ENCODE measurements at places on chromosomes 5 and 9.
A peak's percentile ranks its signal among the peaks of the same experiment; 100 is the strongest.

DNA sequence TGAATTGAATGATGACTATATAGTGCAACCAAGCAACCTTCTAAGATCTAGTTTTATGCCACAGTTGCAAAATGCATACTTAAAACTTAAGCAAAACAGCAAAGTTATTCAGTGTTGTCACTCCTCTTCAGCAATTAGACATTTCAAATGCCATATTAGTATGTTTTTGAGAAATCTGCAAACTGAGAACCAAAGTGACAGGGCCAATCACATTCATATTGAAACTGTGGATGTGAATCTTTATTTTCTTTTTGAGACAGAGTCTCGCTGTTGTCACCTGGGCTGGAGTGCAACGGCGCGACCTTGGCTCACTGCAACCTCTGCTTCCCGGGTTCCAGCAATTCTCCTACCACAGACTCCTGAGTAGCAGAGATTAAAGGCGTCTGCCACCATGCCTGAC, 249.2 kb upstream of the EFNA5 start:
- no peak for DNase-seq

DNA sequence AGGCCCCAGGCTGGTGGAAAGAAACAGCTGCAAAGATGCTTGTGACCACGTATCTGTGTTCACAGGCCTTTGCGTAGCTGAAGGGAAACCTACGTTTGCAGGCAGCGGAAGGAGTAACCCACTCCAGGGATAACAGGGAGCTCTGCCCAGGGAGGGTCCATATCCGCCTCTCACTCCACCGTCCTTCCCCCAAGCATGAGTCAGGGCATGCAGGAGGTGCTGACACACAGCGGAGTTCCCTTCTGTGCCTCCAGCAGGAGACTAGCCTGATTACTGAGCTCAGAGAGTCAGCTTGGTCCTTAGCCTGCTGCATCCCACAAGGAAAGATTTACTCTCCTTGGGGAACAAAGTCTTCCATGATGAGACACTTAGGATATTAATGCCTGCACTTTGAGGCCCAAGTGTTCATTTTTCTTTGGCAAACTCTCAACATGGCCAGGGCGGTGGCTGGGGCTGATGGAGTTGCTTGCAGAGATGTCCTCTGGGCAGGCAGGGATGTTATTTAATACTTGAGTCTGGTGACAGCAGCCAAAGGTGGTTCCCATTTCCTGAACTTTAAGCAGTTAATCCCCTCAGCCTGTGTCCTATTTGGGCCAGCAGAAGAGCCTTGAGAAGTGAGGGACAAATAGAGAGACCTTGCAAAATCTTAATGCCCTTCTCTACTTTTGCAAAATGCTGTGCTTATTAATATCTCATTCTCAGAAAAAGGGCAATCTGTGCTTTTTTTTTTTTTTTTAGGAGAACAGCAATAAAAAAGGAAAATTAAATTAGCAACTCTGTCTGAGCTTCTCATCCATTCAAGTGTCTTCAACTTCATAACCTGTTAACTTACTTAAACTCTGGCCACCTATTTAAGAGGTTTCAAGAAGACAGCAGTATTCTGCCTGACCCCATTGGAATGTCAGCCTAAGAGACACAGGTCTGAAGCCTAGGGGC, 222.1 kb downstream of the HSPA4 start:
- DNase-seq: no peak

DNA sequence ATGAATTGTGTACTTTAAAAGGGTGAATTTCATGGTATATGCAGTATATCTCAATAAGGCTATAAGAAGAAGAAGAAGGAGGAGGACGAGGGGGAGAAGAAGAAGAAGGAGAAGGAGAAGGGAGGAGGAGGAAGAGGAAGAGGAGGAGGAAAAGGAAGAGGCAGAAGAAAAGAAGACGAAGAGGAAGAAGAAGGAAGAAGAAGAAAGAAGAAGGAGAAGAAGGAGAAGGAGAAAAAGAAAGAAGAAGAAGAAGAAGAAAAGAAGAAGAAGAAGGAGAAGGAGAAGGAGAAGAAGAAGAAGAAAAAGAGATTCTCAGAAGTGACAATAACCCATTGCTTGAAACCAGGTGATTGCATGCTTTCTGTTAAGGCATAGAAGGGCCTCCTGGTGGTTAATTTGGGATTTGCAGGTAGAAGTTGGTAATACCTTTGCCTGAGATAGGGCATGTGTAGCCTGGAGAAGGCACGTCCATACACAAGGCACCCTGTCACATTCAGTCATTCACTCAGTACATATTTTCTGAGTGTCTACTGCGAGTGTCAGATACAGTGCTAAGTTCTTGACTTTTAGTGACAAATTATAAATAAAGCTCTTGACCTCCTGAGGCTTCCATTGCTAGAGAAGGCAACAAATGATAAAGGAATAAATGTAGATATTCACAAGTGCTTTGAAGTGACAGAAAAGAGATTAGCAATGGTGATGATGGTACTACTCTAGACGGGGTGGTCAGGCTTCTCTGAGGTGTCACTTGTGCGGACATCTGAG, 231.3 kb downstream of the NPR3 start:
- peak; percentile 37 for DNase-seq

DNA sequence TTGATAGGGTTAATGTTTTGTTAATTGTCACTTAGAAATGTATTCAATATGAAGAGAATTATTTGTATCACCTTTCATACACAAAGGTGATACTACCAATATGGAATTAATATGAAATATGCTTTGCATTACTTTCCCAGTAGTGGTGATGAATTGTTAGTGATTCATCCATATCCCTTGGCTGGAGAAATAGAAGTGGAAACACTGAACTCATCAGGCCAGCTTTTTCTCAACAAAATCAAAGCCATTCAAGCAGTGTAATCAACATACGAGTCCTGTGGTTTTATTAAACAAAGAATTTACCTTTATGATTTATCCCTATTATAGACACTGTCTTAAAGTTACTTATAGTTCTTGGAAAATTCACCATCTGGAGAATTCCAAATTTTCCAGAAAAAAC, 264.0 kb upstream of the MEF2C start:
- DNase-seq: no peak

- no peak for DNase-seq
These were observed 56.0 kb upstream of the OR13F1 start for GRCh38 chr9:104448036-104448435.

GRCh38 chr9:90433398-90433941, 209.2 kb downstream of the DIRAS2 start:
- no peak for DNase-seq

GRCh38 chr9:111180811-111181210, 142.5 kb upstream of the LPAR1 start:
- no peak for DNase-seq

DNA sequence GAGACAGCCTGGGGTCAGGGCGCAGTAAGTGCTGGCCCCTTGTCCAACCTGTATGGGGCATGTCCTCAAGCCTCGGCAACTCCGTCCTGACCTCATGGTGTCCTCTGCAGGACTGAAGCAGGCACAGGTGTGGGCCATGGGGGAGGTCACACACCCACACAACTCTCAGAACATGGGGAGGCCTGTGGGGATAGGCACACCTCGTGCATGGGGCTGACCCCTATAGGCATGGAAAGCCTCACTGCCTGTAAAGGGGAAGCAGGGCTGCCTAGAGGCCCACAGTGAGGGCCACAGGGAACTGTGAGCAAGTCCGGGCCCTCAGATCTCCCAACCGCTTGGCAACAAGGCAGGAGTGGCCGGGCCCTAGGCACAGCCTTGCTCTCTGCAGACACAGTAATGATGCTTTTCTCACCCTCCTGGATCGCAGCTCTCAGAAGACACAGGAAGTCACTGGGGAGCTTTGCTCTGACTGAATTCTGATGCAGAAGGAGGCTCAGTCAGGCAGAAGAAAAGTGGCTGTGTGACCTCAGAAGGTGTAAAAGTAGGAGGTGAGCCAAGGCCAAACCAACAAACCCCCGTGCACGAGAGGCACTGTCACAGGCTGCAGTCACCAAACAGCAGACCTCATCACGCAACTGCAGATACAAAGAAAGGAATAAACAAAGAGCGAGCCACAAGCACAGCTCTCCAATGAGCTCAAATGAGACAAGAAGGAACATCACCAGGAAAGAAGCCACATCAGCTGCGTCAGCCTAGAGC, 5.4 kb downstream of the IPPK start:
- no peak for DNase-seq

GRCh38 chr5:10303699-10304170, 4.0 kb downstream of the CMBL start:
- no peak for DNase-seq

- DNase-seq: no peak
These were observed 10.8 kb upstream of the NIPAL4 start for GRCh38 chr5:157449011-157449723.

DNA sequence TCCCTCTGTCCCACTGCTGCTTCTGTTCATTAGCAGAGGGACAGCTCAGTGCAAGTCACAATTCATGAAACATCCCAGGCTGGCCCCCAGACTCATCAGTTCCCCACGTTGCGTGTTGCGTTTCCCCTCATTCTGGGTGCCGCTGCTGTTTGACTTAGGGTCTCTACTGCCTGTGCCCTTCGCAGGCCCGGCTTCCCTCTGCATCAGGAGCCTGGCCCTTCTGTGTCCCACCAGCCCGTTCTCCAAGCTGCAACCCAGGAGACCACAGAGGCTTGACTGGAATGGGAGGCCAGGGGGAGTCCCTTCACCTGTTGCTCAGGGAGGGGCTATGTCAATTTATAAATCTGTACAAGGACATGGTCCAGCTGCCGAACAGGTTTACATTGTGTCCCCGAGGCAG, 53.9 kb upstream of the SUSD3 start:
- DNase-seq: no peak

DNA sequence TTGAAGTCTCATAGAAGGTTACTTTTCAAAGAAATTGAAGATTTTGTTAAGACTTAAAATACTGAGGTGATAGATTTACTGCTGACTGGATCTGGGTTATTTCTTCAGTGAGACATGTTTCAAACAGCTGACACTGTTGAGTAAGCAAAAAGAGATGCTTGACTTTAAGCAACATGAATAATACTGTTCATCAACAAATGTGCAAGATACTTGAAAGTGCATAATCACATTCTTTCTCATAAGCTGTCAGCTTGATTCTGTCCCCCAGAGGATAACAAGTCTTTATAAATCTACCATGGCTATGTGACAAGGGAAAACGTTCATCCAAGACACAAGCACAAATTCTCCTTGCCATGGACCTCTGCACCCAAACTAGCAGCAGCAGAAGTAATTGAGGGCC, 260.1 kb upstream of the CDH18 start:
- DNase-seq: no peak

- no peak for DNase-seq
These were observed 788 bp downstream of the ZNF346 start for GRCh38 chr5:177023303-177023664.

- DNase-seq: no peak
These were observed 212.7 kb upstream of the CD180 start for GRCh38 chr5:67409126-67409777.

DNA sequence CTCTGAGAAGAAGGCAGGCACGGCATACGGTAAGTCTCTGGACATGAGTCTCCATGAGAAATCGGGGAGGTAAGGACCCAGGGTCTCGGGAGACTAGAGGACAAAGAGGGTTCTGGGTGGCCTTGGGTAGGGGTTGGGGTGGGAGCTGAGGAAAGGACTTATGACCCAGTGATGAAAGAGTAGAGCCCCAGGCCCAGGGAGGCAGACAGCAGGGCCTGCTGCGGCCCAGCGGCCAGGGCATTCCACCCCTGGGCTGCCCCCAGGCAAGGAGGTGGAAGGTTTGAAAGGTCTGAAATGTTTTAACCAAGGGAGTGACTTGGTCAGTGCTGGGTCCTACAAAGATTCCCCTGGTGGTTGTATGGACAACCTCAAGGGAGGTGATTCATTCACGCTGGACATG, 89.1 kb downstream of the CRB2 start:
- no peak for DNase-seq

DNA sequence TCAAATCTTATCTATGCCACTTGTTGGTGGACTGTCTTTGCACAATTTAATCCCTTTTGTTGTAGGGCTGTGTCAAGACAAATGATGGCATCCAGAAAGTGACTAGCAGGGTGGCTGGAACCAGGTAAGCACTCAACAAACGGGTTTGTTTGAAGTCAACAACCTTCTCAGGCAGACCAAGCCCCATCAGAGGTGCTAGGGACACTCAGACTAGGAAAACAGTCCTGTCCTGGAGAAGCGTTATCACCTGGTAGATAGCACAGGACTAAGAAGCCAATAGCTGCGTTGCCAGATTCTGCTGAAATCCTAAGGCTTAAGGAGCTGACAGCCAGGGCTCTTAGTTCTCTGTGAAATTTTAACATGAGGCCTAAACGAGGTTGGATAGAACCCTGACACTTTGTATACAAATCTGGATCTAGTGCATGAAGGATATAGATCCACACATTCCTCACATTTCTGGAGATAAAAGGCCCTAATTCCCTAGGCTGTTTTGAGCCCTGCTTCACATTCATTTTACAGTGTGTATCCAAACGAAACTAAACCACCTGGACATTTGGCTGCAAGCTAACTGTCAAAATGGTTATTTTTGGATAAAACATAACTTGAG, 179.8 kb downstream of the DCP2 start:
- DNase-seq: no peak

GRCh38 chr5:11040345-11040744, 279.3 kb upstream of the DAP start:
- no peak for DNase-seq

DNA sequence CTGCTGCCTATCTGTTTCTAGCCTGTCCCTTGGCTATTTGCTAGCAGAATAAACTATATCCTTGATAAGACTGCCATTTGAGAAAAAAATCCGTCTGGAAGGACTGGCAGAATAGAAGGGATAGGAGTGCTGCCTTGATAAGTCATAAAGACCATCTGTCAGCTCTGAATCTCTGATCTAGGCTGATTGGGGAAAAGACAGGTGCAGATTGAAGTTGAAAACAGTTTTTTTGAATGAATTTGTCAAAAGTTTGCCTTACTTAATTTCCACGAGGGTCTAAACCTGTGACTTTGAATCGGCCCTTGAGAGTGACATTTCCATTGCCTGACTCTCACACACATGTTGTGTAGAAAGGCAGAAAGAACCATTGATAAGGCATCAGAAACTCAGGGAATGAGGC, 218.6 kb downstream of the MAN2A1 start:
- no peak for DNase-seq

Data from inflammatory macrophage (primary cell).